ENCODE measurements at places on chromosomes 16 and 17. TPM values are rescaled to one million over a fixed set of nuclear protein-coding genes. Genes with fewer than 3 reads are reported as not detected.
A peak's percentile ranks its signal among the peaks of the same experiment; 100 is the strongest.

C1QTNF8 gene
- total RNA-seq: not detected

KIF19 gene
- 0.91 TPM for total RNA-seq

RAC3 gene
- 6.7 TPM for total RNA-seq

SLC38A8 gene
- not detected for total RNA-seq

CAMTA2 gene
- 67.7 TPM for total RNA-seq

GRAP gene
- total RNA-seq: 30.3 TPM

MMP25 gene
- total RNA-seq: 49.3 TPM

KRTAP4-6 gene
- not detected for total RNA-seq

DNA sequence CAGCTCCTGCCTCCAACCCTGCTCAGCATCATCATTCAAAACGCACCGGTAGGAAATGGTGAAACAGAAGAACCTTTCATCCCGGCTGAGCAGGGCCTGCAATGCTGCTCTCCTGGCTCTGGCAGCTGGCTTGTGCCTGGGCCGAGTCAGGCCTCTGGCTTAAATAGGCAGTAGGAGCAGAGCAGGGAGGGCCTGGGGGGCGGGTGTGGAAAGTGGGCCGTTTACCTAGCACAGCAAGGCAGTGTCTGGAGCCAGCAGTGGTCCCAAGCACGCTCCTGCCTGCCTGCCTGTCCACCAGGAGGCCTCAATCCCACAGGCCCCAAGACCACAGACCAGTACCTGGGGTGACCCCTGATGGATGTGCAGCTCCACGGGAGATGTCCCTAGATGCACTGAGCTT is 59.3 kb downstream of the SMPD3 start:
- no peaks in the 10 kb centered on the region for H3K4me1 ChIP-seq
- H3K36me3 ChIP-seq: no peaks in the 10 kb centered on the region
- H3K27me3 ChIP-seq: peaks cover 27% of the 10 kb centered on the region
- no peak for DNase-seq
- H3K4me3 ChIP-seq: no peak overlapping the region

- H3K27me3 ChIP-seq: no peaks in the 10 kb centered on the region
- no peak overlapping the region for H3K27ac ChIP-seq
- no peaks in the 10 kb centered on the region for H3K36me3 ChIP-seq
- peaks cover 14% of the 10 kb centered on the region for H3K4me1 ChIP-seq
These were observed 10.2 kb downstream of the SOCS7 start for GRCh38 chr17:38361694-38362465.

GRCh38 chr16:57616241-57616640 is 12.2 kb upstream of the ADGRG1 start:
- no peak overlapping the region for H3K27ac ChIP-seq
- DNase-seq: peak; percentile 23
- no peaks in the 10 kb centered on the region for H3K27me3 ChIP-seq
- H3K36me3 ChIP-seq: no peaks in the 10 kb centered on the region

- H3K4me1 ChIP-seq: peaks cover 45% of the 10 kb centered on the region
These were observed 610 bp downstream of the PIK3R5 start for GRCh38 chr17:8964801-8965393.

GRCh38 chr16:72277749-72278148 is 105.8 kb upstream of the PMFBP1 start:
- H3K4me1 ChIP-seq: no peaks in the 10 kb centered on the region
- no peak for DNase-seq
- H3K27ac ChIP-seq: no peak overlapping the region
- peaks cover 2% of the 10 kb centered on the region for H3K36me3 ChIP-seq
- H3K27me3 ChIP-seq: no peaks in the 10 kb centered on the region
- no peak overlapping the region for H3K4me3 ChIP-seq

- peaks cover 13% of the 10 kb centered on the region for H3K27me3 ChIP-seq
- H3K36me3 ChIP-seq: peaks cover 5% of the 10 kb centered on the region
- no peak for DNase-seq
- H3K27ac ChIP-seq: no peak overlapping the region
- no peak overlapping the region for H3K4me3 ChIP-seq
These were observed 30.0 kb downstream of the MAPT start for GRCh38 chr17:45924332-45924820.

DNA sequence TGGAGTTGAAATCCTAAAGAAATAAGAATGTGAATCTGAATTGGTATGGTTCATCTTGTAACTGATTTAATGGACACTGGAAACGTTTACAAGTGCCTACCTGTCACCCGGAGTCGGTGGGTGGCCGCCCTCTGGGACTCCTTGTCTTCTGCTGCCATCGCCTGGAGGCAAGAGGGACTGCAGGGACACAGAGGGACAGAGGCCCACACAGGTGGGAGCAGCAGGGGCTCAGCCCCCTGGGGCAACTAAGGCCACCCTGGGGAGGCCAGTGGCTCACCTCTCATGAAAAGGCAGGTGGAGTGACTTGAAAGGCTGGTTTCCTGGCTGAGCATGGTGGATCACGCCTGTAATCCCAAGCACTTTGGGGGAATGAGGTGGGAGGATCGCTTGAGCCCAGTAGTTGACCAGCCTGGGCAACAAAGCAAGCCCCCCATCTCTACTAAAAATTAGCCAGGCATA is 23.2 kb downstream of the TMEM92 start:
- no peaks in the 10 kb centered on the region for H3K4me1 ChIP-seq
- H3K4me3 ChIP-seq: no peak overlapping the region
- peaks cover 24% of the 10 kb centered on the region for H3K27me3 ChIP-seq

DNA sequence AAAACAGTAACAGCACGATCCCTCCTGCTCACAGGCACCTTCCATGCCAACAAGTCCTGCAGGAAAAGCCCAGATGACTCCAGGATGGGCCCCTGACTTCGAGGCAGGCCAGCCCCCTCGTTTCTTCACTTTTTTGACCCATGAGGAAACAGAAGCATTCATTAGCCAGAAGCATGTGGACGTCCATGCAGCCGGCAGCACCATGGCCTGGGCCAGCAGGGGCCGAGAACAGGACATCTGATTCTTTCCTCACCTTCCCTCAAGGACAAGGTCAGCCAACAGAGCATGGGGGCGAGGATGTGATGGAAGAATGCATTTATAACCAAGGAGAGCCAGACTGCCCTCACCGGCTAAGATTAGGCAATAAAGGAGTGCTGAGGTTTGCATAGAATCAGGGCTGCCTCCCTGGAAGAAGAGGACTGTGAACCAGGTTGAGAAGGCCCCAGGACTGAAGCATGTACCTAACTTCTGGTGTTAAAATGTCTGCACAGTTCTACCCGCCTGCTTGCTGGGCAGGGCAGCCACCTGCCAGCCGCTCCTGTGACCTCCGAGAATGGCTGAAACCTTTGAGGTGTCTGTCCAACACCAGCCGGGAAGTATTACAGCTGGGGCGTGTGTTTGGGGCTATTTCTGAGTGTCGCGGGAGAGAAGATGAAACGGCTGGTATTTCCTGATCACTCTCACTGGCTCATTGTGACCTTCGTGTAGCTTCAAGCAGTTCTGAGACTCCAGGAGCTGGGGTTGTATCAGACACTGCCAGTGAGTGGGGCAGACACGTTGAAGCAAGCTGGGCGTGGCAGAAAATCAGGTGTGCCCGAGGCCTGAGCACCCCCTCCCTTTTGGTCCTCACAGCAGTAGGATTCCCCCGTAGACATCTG is 94.0 kb upstream of the TNRC6C start:
- H3K27me3 ChIP-seq: no peaks in the 10 kb centered on the region
- no peak overlapping the region for H3K4me3 ChIP-seq
- no peak overlapping the region for H3K27ac ChIP-seq
- no peaks in the 10 kb centered on the region for H3K36me3 ChIP-seq
- peaks cover 14% of the 10 kb centered on the region for H3K4me1 ChIP-seq

GRCh38 chr17:4492721-4493561 is 5.7 kb upstream of the SPNS2 start:
- H3K4me1 ChIP-seq: peaks cover 14% of the 10 kb centered on the region
- H3K4me3 ChIP-seq: no peak overlapping the region
- peaks cover 5% of the 10 kb centered on the region for H3K27me3 ChIP-seq
- H3K36me3 ChIP-seq: peaks cover 3% of the 10 kb centered on the region

GRCh38 chr17:74852237-74853047 is 7.2 kb downstream of the GRIN2C start:
- no peaks in the 10 kb centered on the region for H3K36me3 ChIP-seq
- H3K27ac ChIP-seq: no peak overlapping the region
- H3K4me3 ChIP-seq: peak overlapping the region; percentile 79

DNA sequence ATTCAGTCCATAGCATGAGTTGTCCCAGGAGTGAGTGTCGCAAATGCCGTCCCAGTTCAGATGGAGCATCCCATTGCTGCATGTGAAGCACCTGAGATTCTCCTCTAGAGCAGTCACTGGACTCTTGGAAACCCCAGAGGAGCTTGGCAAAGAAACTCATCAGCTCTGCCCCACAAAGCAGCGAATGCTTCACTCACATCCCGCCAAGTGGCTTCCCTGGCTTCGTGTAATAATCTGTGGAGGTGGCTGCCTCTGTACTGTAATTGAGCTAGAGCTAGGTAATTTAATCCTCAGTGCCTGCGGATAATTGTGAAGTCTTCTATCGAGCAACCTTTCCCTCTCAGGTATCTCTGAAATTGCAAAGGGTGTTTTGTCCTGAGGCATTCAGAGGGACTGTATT is 107.1 kb downstream of the SNX29 start:
- H3K27me3 ChIP-seq: no peaks in the 10 kb centered on the region
- H3K4me1 ChIP-seq: peaks cover 32% of the 10 kb centered on the region
- no peak overlapping the region for H3K27ac ChIP-seq
- no peak overlapping the region for H3K4me3 ChIP-seq
- no peak for DNase-seq

- peaks cover 30% of the 10 kb centered on the region for H3K4me1 ChIP-seq
- H3K36me3 ChIP-seq: peaks cover 8% of the 10 kb centered on the region
- H3K4me3 ChIP-seq: peak within 1 kb of the TSS; percentile 98
- H3K27ac ChIP-seq: peak within 1 kb of the TSS; percentile 96
- no peaks in the 10 kb centered on the region for H3K27me3 ChIP-seq
These were observed at the start of gene APPBP2 for GRCh38 chr17:60525685-60526514. Gene APPBP2 (minus strand): TSS chr17:60526242. CDS start chr17:60525931, 311 bp downstream.

- no peaks in the 10 kb centered on the region for H3K36me3 ChIP-seq
- DNase-seq: no peak
- H3K27ac ChIP-seq: no peak overlapping the region
- H3K4me1 ChIP-seq: no peaks in the 10 kb centered on the region
These were observed 24.0 kb upstream of the SALL1 start for GRCh38 chr16:51175081-51175480.

GRCh38 chr17:7838090-7839075 is 4.4 kb downstream of the KDM6B start:
- peak overlapping the region; percentile 88 for H3K4me3 ChIP-seq
- H3K36me3 ChIP-seq: no peaks in the 10 kb centered on the region
- H3K27me3 ChIP-seq: peaks cover under 1% of the 10 kb centered on the region
- H3K4me1 ChIP-seq: peaks cover 52% of the 10 kb centered on the region

- H3K27me3 ChIP-seq: peaks cover 2% of the 10 kb centered on the region
- H3K27ac ChIP-seq: no peak overlapping the region
- no peaks in the 10 kb centered on the region for H3K36me3 ChIP-seq
- DNase-seq: no peak
These were observed 388.1 kb downstream of the SHISA9 start for GRCh38 chr16:13289515-13289914.

GRCh38 chr17:78022425-78022824 is 63.9 kb downstream of the TNRC6C start:
- no peak for DNase-seq
- no peak overlapping the region for H3K4me3 ChIP-seq
- H3K36me3 ChIP-seq: peaks cover 8% of the 10 kb centered on the region
- H3K27me3 ChIP-seq: no peaks in the 10 kb centered on the region
- H3K4me1 ChIP-seq: peaks cover 24% of the 10 kb centered on the region

GRCh38 chr16:3106205-3106928 is 6.0 kb upstream of the ZNF205 start:
- H3K4me1 ChIP-seq: peaks cover 20% of the 10 kb centered on the region
- no peaks in the 10 kb centered on the region for H3K36me3 ChIP-seq
- peak; percentile 95 for DNase-seq
- H3K27me3 ChIP-seq: peaks cover 2% of the 10 kb centered on the region
- H3K27ac ChIP-seq: peak overlapping the region; percentile 89

GRCh38 chr16:77652399-77652798 is 69.9 kb upstream of the NUDT7 start:
- no peaks in the 10 kb centered on the region for H3K4me1 ChIP-seq
- no peaks in the 10 kb centered on the region for H3K27me3 ChIP-seq
- H3K4me3 ChIP-seq: no peak overlapping the region
- H3K36me3 ChIP-seq: no peaks in the 10 kb centered on the region
- no peak for DNase-seq

DNA sequence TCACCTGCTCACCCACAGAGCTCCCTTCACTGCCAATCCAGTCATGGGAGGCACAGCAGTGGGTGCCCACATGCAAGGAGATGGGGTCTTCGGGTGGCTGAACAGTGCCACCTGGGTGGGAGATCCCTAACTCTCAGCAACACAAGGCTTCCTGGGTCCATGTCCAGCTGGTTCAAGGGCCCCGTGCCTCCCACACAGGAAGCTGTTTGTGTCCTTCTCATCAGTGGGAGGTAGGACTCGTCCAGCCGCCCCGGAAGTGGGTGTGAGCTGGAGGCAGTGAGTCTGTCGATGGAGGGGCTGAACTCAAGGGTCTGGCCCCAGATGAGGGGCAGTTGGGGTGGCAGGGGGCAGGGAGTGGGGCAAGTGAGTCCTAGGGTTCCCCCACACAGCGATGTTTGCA is 1.6 kb downstream of the FBXL16 start:
- H3K36me3 ChIP-seq: no peaks in the 10 kb centered on the region
- no peak overlapping the region for H3K27ac ChIP-seq
- peaks cover 42% of the 10 kb centered on the region for H3K27me3 ChIP-seq
- no peak for DNase-seq
- peaks cover 3% of the 10 kb centered on the region for H3K4me1 ChIP-seq

- DNase-seq: no peak
- H3K27ac ChIP-seq: peak overlapping the region; percentile 4
- H3K4me1 ChIP-seq: peaks cover 25% of the 10 kb centered on the region
- peaks cover 26% of the 10 kb centered on the region for H3K36me3 ChIP-seq
- H3K4me3 ChIP-seq: peak overlapping the region; percentile 9
These were observed 2.0 kb downstream of the ADAT1 start for GRCh38 chr16:75621170-75621477.

- H3K4me3 ChIP-seq: no peak overlapping the region
- no peaks in the 10 kb centered on the region for H3K4me1 ChIP-seq
- peaks cover 4% of the 10 kb centered on the region for H3K36me3 ChIP-seq
- DNase-seq: no peak
- H3K27me3 ChIP-seq: peaks cover 2% of the 10 kb centered on the region
These were observed 90.3 kb downstream of the EMP2 start for GRCh38 chr16:10490141-10490540.

- peak overlapping the region; percentile 63 for H3K4me3 ChIP-seq
- H3K4me1 ChIP-seq: peaks cover 66% of the 10 kb centered on the region
- H3K27ac ChIP-seq: peak overlapping the region; percentile 62
- DNase-seq: no peak
- H3K36me3 ChIP-seq: peaks cover 2% of the 10 kb centered on the region
- H3K27me3 ChIP-seq: no peaks in the 10 kb centered on the region
These were observed 3.7 kb downstream of the STARD3 start for GRCh38 chr17:39640591-39641031.

Data from activated naive CD8-positive, alpha-beta T cell treated with anti-CD3 and anti-CD28 coated beads, Interleukin-2, amount 10 ng/mL, durations not matched to agents 7 days and 5 days (primary cell).